Activated T-cell treated with anti-CD3 and anti-CD28 coated beads, Interleukin-2, amount 50 U/mL, for 24 hours (primary cell): ENCODE measurements at places on chromosomes 2 and 18.

GRCh38 chr18:70220628-70221027, 15.1 kb upstream of the RTTN start:
- no peak for DNase-seq

DNA sequence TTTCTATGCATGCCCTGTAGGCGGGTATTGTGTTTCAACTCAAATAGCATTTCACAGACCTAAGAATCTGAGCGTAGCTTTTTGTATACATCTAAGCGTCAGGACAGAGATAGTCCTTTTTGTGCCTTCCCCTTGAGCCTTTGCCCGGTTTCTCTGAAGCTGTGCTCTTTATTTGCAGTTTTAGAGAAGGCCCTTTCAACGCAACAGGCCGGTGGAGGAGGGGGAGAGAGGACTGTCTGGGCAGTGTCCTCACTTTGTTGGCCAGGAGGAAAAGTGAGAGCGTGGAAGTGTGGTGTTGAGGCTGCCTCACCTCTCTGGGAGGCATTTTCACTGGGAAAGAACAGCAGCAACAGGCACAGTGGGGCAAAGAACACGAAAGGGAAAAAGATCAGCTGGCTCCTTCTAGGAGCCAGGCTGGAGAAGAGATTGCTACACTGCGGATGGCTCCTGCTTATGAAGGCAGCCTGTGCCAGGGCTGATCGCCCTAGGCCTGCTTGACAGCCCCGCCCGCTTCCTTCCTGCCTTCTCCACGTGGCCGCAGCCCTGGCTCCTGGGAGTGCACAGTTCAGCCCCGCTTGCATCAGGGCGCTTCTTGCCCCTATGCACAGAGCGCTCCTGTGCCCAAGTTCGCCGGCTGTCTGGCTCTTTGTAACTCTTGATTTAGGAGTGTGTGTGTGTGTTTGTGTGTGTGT, 195.6 kb upstream of the POU3F3 start:
- no peak for DNase-seq

- no peak for DNase-seq
Observed at GRCh38 chr18:54776282-54776977, 51.8 kb upstream of the RAB27B start.

GRCh38 chr2:50225021-50225928, 806.7 kb downstream of the NRXN1 start:
- no peak for DNase-seq

DNA sequence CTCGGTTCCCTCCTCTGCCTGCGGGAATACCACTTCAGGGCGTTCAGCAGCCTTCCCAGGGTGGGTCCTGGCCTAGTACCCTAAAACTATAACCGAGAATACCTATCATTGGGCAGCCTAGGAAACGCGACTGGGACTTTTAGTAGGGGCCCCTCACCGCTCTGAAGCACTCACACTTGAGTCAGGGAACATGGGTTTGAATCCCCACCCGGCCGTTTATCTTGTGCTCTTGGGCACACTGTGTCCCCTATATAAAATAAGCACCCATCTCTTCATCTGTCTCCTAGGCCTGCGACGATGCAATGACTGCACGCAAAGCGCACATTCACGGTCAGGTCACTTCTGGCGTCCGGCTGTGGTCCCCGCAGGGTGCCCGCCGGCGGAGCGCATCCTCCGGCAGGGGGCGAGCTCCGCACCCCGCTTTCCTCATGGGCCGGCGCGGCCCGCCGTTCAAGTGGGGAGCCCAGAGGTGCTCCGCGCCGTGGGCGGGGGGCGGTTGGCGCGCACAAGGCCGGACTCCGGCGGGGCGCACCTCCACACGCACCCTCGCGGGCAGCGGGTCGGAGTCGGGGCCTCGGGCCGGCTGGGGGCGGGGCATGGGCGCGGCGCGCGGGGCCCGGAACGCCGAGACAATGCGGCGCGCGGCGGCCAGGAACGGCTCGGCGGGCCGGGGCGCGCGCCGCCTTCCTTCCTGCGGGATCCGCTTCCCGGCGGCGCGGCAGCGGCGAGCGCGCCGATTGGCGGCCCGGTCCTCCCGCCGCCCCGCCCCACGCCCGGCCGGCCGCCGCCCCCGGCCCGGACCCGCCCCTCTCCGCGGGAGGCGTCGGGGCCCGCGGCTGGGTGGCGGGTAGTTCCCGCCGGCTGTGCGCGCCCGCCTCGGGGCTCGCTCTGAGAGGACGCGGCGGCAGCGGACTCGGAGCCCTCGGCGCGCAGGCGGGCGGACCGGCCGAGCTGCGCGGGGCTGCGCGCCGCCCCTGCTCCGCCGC, at the start of gene ASAP2:
Gene ASAP2 (plus strand): TSS at position 850 of the 986 bp plus-strand sequence. CDS start 293 bp downstream, outside the sequence.
- DNase-seq: peak; percentile 73

DNA sequence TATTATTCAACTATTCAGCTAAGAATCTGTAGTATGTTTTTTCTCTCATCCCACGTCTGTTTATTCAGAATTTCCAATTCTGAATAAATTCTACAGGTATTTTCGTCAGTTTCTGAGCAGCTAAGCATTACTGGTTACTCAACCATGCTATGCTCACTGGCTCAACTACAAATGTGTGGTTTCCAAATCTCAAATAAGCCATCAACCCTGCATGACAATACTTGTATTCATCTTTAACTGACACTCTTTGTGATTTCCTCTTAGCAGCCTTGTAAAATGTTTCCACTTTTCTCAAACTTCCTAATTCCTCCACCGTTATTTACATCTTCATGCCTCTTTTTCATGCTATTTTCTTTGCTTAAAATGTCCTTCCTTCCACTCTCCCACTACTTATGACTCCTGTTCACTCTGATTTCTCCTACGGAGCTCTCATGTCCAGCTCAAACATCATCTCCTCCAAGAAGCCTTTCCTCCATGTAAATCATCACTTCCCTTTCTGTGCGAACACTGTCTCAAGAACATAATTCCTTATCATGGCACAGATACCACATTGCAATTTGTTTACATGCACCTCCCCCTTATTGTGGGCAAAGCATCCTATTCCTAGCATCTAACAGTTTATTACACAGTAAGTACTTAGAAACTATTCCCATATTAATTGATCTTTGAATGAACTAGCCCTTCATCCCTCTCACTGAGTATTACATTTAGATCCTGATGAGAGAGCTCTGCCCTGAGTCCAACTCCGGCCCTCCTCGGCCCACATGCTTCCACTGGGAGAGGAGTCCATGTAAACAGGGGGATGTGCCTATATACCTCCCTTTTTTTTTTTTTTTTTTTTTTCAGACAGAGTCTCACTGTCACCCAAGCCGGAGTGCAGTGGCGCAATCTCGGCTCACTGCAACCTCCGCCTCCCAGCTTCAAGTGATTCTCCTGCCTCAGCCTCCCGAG, 10.5 kb downstream of the CCDC88A start:
- no peak for DNase-seq

DNA sequence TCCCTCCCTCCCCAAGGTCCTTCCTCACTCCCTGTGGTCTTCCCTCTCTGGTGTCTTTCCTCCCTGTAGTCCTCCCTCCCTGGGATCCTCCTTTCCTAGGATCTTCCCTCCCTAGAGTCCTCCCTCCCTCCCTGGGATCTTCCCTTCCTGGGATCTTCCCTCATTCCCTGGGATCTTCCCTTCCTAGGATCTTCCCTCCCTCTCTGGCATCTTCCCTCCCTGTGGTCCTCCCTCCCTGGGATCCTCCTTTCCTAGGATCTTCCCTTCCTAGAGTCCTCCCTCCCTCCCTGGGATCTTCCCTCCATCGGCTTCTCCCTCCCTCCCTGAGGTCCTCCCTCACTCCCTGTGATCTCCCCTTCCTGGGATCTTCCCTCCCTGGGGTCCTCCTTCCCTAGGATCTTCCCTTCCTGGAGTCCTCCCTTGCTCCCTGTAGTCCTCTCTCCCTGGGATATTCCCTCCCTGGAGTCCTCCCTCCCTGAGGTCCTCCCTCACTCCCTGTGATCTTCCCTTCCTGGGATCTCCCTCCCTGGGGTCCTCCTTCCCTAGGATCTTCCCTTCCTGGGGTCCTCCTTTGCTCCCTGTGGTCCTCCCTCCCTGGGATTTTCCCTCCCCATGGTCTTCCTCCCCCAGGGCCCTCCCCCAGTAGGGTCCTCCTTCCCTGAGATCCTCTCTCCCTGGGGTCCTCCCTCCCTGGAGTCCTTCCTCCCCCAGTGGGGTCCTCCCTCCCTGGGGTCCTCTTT, 23.0 kb downstream of the STK25 start:
- no peak for DNase-seq

GRCh38 chr18:50281972-50282520, 723 bp upstream of the MBD1 start:
- no peak for DNase-seq

DNA sequence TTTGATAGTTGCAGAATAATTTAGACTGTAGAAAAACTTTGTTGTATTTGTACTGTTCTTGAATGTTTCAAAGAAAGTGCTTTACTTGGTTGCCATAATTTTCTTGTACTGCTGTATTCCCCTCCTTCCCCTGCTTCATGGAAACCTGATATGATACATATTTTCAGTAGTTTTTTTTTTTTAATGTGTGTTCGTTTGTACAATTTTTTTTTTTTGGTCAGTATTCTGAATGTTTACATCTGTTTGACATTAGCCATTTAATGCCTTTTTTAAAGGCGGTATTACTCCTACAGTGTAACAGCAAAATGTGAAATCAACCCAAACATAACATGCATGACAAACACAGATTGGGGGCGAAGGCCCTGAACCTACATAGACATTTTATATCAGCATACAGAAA, 172.3 kb downstream of the ASXL3 start:
- no peak for DNase-seq

GRCh38 chr2:231161877-231162329, 36.5 kb upstream of the ARMC9 start:
- no peak for DNase-seq

GRCh38 chr18:79560042-79560860, 119.4 kb upstream of the CTDP1 start:
- no peak for DNase-seq
